Mucosa of descending colon (tissue), 3 donors: ENCODE measurements at places on chromosomes 2 and 18. TPM values are rescaled to one million over a fixed set of nuclear protein-coding genes. Genes with fewer than 3 reads are reported as not detected.

LRRC30 gene
- not detected for total RNA-seq

- no peak for DNase-seq
Measured at GRCh38 chr2:189268763-189269162, 89.2 kb upstream of the COL5A2 start.

GRCh38 chr2:54967759-54968365 lies 82.4 kb downstream of the RTN4 start:
- no peak for DNase-seq

DNA sequence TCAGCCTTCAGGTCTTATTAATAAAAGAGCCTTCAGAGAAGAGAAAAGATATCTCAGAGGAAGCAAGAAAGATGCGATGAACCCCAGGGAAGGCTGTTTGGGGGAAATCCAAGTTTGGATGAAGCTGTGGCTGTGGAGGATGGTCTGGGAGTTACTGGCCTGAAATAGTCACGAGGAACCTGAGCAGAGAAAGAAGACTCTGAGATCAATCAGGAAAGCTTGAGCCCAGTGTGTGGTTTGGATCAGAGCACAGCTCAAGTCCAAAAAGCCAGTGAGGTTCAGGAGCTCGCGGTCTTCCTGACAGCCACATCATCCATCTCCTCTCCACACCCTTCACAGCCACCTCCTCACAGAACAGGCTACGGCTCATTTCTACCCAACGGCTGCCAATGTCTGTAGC lies 87.4 kb upstream of the SERPINE2 start:
- DNase-seq, result no peak

DNA sequence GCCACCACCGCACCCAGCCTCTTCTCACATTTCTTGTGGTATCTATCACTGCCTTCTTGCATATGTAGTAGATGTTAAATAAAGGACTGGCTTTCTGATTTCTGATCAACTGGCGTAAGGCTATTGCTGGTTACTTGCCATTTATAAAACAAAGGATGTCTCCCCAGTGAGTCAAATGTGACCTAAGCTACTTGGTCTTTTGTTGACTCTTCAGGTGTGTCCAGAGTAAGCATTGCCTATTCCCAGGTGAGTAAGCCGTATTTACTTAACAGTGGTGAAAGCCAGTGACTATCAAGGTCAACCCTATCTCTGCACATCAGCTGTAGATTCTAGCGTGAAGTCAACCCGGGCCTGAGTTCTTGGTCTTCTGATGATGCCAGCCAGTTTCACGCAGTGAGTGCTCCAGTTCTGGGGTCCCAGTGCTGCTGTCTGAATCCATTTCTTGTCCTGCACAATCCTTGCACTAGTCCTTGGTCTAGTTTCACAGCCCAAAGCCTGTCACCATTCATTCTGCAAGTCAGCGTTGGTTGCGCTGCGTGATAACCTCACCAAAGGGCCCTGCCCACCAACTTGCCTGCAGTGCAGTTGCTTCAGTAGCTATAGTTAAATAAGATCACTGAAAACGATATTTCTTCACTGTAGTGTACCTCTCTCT lies 120.2 kb downstream of the GBX2 start:
- DNase-seq, result no peak

FEV gene
- 1.8 TPM for total RNA-seq

GAREM2 gene
- 6.7 TPM for total RNA-seq

GRCh38 chr2:25119263-25119662 lies 49.1 kb downstream of the POMC start:
- DNase-seq, result no peak

DNA sequence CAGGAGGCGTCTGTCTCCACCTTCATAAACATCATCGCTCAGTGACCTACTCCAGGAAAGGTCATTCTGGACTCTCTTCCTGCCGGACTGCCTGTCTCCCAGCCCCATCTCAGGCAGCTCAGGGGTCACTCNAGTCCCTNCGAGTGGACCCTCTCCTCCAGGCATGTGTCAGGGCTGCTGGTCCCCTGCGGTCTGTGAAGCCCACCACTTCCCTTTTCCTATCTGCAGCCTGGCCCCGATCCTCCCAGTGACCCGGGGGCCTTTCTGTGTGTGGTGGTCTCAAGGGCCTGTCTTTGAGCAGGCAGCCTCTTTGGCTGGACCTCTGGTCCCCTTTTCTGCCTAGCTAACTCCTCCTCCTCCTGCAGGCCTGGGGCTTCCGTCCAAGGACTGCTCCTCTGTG lies 5.9 kb upstream of the PARD6G start:
- no peak for DNase-seq

DNA sequence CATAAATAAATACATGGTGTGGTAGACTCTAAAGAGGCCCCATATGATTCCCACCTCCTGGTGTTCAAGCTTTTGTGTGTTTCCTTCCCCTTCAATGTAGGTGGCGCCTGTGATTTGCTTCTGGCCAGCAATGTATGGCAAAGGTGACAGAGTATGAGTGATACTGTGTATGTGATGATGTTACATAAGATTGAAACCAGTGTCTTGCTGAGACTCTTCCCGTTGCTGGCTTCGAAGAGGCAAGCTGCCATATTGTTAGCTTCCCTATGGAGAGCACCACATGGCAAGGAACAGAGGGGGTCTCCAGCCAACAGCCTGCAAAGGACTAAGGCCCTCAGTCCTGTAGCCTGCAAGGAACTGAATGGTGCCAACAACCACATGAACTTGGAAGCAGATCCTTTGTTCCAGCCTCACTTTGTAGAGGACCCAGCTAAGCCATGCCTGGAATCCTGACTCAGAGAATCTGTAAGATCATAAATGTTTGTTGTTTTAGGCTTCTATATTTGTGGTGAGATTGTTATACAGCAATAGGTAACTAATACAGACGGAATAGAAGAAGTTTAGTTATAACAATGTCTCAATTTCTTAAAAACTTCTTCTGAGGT lies 1.7 kb upstream of the SMAD4 start:
- DNase-seq, result no peak

MMADHC gene
- 99.0 TPM for total RNA-seq

- no peak for DNase-seq
Measured at GRCh38 chr2:64686283-64686956, 32.7 kb upstream of the SERTAD2 start.

DNA sequence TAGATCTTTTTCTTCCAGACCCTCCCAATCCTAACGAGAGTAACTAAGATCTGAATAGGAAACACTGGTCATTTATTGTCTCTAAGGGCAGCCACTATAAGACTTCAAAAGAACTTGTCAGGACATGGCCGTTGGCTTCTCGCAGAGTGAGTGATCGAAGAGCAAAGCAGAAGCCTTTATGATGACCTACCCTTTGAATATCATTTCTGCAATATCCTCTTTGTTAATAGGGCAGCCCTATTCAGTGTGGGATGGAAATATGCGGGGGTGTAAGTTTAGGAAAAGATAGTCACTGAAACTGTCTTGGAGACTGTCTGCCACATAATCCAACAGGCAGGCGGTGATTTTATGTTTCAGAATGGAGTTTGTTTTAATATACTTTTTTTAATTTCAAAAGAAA lies 70.9 kb downstream of the FBXO36 start:
- DNase-seq, result no peak

SERPINB13 gene
- total RNA-seq, result not detected

MLPH gene
- 133 TPM for total RNA-seq

ADGRF3 gene
- 0.77 TPM for total RNA-seq
